ENCODE measurements at places on chromosomes 4 and X.

DNA sequence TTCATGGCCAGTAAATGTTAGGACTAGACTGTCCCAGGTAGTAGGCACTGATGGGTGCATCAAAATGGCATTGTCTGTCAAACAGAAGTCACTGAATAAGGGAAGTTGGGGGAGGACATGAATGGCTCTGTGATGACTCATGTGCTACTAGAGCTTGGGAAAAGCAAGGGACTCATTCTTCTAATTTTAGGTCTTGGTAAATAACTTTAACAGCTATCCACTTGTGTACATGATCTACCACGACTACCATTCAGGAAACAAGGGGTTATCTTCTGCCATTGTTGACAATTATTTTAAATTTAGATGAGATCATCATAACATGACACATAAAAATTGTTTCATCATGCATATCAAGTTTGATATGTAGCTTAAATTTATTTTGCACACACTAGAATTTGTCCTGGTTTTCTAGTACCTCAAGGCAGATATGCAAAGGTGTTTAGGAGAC is 6.3 kb downstream of the AREG start:
- peak; percentile 67 for DNase-seq

DNA sequence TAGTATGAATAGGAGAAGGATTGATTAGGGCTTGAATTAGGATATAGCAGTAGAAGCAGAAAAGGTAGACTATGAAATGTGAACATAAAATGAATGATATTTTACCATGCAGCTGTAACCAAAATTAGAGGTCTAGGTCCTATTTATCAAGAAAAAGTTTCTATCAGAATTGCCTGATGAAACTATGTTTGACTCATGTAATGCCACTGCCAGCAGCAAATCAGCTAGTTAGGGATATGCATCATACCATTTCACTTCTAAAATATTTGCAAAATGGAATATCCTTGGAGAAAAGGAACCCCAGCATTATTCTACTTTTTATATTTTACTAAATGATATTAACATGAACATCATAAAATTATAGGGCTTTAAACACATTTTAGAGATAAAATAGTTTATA is 188.4 kb downstream of the WDFY3 start:
- DNase-seq = no peak

- no peak for DNase-seq
These were observed 160.7 kb upstream of the FAM47C start for GRCh38 chrX:36847496-36847895.

GRCh38 chrX:120512627-120513026 is 43.5 kb upstream of the LAMP2 start:
- DNase-seq = no peak

GRCh38 chr4:88409789-88410188 is 31.1 kb downstream of the HERC6 start:
- DNase-seq = no peak

- DNase-seq = no peak
These were observed 4.1 kb downstream of the ZNF185 start for GRCh38 chrX:152901816-152902501.

- DNase-seq = no peak
These were observed 25.2 kb downstream of the SOD3 start for GRCh38 chr4:24820541-24820940.

DNA sequence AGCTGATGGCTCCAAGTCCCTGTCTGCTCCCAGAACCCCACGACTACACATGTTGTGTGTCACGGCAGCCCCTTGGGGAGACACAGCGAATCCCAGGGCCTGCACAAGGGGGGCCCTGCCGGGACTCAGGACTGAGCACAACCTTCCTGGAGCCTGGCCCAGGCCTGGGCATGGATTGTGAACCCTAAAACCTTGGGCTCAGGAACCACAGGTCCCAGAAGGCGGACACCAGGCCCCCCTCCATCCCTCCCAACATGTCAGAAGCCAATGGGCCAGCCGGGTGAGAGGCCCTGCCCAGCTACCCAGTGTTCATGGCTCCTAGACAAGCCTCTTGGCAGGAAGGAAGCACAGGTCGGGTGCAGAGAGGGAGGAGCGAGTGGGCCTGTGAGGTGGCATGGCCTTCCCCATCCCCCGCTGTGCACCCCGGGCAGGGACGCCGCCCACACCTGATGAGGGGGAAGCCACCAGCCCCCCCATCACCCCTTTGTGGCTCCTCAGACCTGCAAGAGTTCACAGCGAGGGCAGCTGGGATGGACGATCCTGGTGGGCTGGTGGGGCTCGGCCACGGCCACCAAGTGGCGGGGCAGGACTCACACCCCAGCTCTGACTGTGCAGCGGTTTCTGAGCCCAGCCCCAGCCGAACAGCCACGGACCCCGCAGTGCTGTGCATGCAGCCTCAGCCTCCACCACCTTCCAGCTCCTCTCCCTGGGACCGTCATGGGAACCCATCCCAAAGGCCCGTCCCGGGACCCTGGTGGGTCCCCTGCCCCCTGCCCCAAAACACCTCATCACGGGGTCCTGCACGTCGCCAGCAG is 3.7 kb downstream of the PDE6B start:
- DNase-seq = no peak

- DNase-seq = no peak
These were observed 527 bp downstream of the NOA1 start for GRCh38 chr4:56976837-56977320.

DNA sequence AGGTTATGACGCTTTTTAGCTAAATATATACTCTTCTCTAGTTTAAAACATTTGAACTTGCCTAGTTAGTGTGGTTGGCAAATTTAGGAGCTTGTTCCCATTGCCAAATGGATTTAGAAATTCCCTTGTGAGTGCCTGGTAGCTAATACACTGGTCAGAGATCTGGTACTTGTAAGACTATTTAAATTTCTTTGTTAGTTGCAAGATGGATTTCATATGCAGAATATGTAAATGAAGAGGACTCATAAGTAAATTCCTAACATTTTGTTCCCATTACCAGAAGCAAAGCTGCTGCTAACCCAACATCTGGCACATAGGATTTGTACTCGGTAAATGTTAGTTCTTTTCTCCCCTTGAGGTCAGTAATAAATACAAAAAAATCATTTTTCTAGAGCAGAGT is 56.0 kb upstream of the PGK1 start:
- DNase-seq = no peak

- no peak for DNase-seq
These were observed 45.2 kb downstream of the FHDC1 start for GRCh38 chr4:152981278-152981677.

GRCh38 chr4:967113-968104 is 6.0 kb downstream of the DGKQ start:
- DNase-seq = no peak

DNA sequence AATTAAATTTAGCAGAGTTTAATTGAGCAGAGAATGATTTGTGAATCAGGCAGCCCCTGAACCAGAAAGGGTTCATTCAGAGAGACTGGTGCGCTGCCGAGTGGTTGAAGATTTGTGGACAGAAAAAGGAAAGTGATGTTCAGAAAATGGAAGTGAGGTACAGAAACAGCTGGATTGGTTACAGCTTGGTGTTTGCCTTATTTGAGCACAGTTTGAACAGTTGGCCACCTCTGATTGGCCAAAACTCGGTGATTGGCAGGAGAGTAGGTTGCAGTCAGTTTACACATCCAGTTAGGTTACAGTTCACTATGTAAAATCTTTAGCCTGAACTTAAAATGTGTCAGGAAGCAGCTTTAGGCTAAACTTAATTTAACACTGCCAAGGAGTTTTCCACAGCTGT is 14.9 kb downstream of the MID1IP1 start:
- DNase-seq = no peak
